Fibroblast of skin of left quadriceps (primary cell): ENCODE measurements at places on chromosomes 16 and 17.
A peak's percentile ranks its signal among the peaks of the same experiment; 100 is the strongest.

DNA sequence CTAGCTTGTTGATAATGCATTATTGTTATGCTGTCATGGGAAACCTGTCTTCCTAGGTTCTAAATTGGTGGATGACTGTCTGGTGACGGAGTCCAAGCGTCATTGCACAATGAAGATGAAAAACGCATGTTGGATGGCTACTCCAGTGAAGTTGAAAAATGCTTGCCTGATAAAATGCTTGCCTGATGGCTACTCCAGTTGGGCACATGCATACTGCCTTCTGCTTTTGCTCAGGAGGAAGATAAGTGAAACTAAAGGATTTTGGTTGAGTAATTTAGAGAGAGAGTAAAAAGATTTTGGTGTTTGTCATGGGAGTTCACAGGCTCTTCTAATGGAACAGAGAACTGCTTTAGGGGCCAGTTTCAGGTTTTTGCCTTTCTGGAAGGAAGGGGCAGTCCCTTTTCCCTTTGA lies 118.6 kb downstream of the PRKCA start:
- no peak for DNase-seq

- DNase-seq: no peak
Observed at GRCh38 chr17:28623696-28624095, 9.7 kb upstream of the RSKR start.

GRCh38 chr16:8173111-8173644 lies 417.1 kb downstream of the TMEM114 start:
- DNase-seq: peak; percentile 17

DNA sequence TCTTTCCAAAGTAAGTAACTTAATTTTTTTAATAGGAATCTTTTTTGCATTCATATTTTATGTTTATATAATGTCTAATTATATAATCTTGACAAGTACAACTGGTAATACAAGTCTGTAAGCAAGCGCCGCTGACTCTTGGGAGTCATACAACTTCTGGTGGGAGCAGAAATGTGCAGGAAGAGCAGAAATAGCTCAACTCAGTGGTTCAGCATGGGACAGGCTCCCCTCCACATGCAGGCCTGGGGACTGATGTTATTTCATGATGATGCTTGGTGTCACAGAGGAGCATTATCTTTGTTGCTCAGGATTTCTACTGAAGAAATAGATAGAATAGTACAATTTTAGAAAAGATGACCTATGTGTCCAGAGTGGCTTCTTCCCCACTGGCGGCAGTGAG lies 10.7 kb downstream of the UQCRC2 start:
- no peak for DNase-seq

DNA sequence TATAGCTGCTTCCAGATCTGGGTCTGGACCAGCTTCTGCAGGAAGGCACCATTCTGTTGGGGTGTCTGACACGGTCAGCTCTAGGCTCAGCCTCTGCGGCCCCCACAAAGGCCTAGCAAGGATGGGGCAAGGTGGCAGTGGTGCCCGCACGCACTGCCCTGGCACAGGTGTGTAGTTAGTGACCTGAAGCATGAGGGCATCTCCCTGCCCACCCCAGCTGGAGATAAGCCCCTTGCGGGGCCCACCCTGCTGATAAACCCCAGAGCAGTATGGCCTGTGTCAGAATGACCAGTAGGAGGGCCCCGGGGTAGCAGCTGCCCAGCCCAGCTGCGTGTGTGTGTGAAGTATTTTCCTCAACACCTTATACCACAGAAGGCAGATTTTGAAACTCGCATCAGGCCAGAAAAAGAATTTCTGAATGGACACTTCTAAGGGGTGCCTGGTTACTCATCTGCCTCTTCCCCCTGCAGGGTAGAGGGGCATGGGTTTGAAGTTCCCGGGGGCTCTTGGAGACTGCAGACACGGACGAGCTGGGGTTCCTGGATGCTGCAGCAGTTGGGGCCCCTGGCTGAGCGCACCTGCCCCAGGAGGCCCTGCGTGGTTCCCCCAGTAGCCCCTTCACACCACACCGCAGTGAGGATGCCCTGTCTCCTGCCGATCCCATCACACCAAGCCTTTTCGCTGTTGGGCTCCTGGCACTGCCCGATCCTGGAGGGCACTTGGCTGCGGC lies 4.5 kb downstream of the ARHGDIA start:
- no peak for DNase-seq

DNA sequence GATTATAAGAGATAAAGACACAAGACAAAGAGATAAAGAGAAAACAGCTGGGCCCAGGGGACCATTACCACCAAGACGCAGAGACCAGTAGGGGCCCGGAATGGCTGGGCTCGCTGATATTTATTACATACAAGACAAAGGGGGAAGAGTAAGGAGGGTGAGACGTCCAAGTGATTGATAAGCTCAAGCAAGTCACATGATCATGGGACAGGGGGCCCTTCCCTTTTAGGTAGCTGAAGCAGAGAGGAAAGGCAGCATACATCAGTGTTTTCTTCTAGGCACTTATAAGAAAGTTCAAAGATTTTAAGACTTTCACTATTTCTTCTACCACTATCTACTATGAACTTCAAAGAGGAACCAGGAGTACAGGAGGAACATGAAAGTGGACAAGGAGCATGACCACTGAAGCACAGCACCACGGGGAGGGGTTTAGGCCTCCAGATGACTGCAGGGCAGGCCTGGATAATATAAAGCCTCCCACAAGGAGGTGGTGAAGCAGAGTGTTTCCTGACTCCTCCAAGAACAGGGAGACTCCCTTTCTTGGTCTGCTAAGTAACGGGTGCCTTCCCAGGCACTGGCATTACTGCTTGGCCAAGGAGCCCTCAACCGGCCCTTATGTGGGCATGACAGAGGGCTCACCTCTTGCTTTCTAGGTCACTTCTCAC lies 63.9 kb upstream of the ARL4D start:
- no peak for DNase-seq

- no peak for DNase-seq
Observed at GRCh38 chr16:54285414-54286089, 1.0 kb downstream of the IRX3 start.

DNA sequence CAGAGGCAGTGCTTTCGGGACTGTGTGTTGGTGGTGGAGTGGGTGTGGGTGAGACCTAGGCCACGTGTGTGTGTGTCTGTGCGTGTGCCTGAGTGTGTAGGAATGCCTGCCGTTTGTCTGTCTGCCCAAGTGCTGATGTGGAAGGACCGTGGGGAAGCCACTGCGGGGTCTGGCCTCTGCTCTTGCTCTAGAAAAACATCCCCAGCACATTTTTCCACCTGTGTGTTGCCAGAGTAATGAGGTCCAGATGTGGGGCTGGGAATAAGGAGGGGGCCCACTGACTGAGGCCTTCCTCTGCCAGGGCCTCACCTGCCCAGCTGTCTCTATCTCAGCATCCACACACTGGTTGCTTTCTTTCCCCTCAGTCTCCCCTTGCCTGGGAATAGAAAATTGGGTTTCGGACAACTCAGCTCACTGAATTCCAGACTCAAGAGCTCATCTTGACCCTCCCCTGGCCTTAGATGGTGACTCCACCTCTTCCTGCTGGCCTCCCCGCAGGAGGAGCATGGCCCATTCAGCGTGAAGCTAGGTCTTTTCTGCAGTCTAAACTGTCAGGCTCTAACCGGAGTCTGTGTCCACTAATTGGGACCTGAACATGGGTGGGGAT lies 7.6 kb downstream of the SGCA start:
- no peak for DNase-seq

DNA sequence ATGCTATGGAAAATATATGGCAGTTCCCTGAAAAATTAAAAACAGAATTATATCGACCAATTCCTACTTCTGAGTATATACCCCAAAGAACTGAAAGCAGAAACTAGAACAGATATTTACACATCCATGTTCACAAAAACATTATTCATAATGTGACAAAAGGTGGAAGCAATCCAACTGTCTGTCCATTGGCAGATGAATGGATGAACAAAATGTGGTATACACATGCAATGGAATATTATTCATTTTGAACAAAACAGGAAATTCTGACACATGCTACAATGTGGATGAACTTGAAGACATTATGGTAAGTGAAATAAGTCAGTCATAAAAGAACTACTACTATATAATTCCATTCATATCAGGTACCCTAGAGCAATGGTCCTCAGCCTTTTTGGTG lies 263.5 kb upstream of the AXIN2 start:
- no peak for DNase-seq

DNA sequence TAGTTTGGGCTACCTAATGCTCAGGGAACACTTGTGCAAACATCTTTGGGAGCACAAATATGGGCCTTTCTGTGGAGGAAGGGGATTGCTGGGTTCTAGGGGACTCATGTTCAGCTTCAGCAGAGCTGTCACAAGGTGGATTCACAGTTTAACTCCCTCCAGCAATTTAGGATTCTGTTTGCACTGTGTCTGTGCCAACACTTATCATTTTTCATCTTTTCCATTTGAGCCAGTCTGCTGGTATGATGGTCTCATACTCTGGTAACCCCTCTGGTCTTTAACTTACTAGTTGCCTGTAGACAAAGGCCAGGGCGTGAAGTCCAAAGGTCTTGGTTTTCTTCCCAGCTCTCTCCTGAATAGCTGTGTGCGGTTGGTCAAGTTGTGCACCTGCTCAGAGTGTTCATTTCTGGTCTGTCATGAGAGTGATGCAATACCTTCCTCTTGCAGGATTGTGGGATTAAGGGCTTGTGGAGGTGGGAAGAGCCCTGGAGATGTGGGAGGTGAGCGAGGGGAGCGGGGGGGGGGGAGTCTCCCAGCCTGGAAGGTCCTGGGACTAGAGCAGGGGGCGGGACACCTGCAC lies 152.6 kb downstream of the CMIP start:
- DNase-seq: no peak

DNA sequence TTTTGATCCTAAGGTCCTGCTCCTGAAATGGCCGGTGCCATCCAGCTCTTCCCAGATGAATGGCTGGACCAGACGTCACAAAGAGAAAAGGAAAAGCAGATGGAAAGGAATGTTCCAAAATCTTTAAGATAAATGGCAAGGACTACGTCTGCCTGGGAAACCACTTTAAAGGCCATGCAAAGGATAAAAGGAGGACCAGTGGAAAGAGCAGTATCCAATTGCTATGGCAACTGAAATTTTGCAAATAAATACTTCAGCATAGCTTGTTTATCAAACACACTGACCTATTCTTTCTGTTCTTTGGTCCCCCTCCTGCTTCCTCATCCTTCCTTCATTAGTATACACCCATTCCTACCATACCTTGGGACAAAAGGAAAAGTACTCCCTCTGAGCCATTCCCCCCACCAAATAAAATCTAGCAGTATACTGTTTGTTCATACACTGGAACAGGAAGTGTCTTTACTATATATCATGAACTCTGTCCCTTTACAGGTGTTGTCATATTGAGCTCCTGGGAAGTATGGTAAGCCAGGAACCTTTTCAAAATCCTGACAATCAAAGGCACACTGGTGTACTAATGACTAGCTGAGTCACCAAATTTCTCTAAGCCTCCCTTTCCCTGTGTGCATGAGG lies 37.2 kb upstream of the NUFIP2 start:
- DNase-seq: no peak

DNA sequence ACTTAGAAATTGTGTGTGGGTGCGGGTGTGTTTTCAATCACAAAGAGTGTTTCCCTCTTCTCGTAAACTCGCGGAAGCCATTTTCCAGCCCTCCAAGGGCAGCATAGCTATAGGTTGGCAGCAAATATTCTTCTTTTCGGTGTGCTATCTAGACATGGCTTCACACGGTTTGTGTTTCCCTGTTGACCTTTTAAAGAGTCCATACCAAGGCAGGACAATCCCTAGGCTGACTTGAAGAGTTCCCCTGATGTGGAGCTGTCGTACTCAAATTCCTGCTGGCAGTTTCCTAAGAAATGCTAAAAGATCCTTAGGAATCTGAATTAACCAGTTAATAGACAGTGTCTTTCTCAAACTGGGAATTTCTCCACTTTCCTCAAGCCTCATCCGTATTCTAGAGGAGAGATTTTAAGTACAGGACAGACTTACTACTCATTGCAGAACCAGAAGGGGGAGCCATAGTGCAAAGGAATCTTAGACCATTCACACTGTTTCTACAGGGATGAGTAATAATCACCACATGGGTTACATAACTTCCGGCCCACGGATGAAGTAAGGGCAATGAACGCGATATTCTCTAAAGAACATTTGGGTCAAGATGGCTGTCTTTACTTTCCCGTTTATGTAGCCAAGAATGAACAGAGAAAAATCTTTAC lies 288.6 kb upstream of the ELAC2 start:
- peak; percentile 58 for DNase-seq

DNA sequence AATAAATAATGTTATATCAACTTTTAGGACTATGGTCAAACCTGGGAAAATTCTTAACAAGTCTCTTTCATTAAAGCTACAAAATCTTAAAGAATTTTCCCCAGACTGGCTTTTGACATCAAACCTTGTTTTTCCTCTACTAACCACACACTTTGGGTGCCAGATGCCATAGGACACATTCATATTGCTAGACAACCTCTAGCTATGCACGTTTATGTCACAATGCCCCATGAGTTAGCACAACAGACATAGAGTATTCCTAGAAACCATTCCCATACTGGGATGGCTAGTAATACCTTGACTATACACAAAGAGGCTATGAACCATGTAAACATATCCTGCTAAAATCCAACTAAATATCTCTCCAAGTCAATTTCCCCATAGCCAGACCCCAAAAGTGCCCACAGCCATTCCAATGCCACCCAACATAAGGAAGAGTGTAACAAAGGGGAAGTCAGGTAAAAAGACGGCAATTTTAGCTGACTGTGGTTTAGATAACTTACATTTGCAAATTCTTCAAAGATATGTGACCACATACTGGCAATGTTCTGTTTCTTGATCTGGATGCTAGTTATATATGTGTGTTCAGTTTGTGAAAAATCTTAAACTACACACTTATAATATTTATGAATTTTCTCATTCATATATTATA lies 23.4 kb downstream of the SMURF2 start:
- no peak for DNase-seq

GRCh38 chr16:17173281-17173680 lies 297.5 kb downstream of the XYLT1 start:
- peak; percentile 78 for DNase-seq

GRCh38 chr17:8345052-8345690 lies 5.5 kb downstream of the ODF4 start:
- DNase-seq: no peak

GRCh38 chr17:62668091-62668804 lies 40.8 kb downstream of the MRC2 start:
- DNase-seq: no peak

GRCh38 chr17:50664788-50665458 lies 30.2 kb downstream of the ABCC3 start:
- no peak for DNase-seq

- no peak for DNase-seq
Observed at GRCh38 chr17:47995241-47995935, 24.5 kb downstream of the CDK5RAP3 start.

- DNase-seq: no peak
Observed at GRCh38 chr17:31310260-31310659, 3.6 kb downstream of the EVI2B start.

DNA sequence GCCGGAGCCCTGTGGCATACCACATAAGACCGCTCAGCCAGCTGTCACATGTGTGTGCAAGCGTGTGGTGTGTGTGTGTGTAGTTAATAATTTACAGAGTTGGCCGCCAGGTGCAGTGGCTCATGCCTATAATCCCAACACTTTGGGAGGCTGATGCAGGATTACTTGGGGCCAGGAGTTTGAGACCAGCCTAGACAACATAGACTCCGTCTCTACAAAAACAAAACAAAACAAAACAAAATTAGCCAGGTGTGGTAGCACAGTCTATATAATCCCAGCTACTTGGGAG lies 20.4 kb downstream of the SOCS1 start:
- no peak for DNase-seq
